Prostate gland (tissue), 2 donors: ENCODE measurements at places on chromosomes 4 and X. TPM values are rescaled to one million over a fixed set of nuclear protein-coding genes. Genes with fewer than 3 reads are reported as not detected.

- DNase-seq, result no peak
- no peaks in the 10 kb centered on the region for H3K27me3 ChIP-seq
- H3K27ac ChIP-seq, result no peak overlapping the region
- H3K36me3 ChIP-seq, result no peaks in the 10 kb centered on the region
- H3K4me3 ChIP-seq, result no peak overlapping the region
- no peaks in the 10 kb centered on the region for H3K4me1 ChIP-seq
Observed at GRCh38 chr4:37620176-37620575, 66.0 kb downstream of the RELL1 start.

DNA sequence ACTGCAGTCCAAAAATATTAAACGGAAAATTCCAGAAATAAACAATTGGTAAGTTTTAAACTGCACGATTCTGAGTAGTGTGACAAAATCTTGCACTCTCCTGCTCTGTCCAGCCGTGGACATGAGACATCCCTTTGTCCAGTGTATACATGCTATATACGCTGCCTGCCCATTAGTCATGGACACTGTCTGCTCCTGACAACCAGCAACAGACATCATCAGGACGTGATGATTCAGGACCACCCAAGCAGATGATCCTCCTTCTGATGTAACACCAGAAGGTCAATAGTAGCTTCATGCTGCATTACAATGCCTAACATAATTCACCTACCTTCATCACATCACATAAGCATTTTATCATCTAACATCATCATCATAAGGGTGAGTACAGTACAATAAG lies 36.3 kb downstream of the ATRX start:
- no peak for DNase-seq
- no peaks in the 10 kb centered on the region for H3K27me3 ChIP-seq

DNA sequence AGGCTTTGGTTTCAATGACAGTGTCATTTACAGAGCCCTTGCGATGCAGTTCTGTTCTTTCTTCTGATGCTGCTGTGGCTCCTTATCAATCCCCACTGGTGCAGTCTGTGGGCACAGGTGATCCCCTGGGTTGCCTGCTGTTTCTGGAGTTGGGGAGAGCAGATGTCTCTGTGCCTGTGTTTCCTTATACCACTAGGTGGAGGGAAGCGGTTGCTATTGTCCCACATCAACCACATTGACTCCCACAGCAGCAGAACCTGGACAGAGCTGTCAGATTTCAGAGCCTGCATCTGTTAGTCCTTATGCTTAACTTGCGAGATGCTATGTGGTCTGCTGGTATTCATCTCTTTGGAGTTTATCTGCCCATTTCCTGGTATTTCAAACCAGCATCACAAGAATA lies 57.7 kb downstream of the NEIL3 start:
- H3K27ac ChIP-seq, result no peak overlapping the region

DNA sequence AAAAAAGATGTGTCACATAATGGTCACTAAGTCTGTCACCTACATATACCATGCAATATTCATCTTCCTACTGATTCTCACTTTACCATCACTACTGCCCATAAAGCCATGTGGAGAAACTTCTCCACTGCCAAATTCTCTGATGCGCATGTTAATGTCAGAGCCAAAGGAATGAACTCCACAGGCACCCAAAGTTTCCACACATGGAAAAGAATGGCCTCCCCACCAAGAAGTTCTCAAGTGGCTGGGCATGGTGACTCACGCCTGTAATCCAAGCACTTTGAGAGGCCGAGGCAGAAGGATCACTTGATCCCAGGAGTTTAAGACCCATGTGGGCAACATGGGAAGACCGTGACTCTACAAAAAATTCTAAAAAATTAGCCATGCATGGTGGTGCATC lies 43.8 kb upstream of the UGDH start:
- H3K27ac ChIP-seq, result no peak overlapping the region
- no peaks in the 10 kb centered on the region for H3K27me3 ChIP-seq
- H3K36me3 ChIP-seq, result no peaks in the 10 kb centered on the region
- DNase-seq, result no peak

DNA sequence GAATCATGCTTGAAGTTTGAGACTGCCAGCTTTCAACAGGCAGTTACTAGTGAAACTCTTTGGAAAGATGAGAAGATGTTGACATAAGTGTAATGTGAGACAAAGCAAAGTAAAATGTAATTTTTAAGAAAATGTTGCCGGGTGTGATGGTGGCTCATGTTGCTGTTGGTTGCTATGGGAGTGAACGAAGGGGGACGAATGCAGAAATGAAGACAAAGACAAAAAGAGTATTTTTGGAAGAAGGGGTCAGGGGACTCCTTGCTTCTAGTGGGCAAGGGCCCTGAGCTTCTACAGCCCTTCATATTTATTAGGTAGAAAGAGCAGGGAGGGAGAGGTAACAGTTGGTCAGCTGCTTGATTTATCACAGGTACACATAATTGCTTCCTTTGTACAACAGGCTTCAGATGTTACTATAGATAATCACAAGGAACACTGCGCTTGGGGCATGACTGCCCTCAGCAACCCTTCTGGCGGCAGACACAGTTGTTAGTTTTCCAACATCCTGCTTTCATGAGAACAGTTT lies 11.9 kb upstream of the UGDH start:
- H3K27me3 ChIP-seq, result no peaks in the 10 kb centered on the region
- H3K36me3 ChIP-seq, result no peaks in the 10 kb centered on the region
- H3K4me1 ChIP-seq, result peaks cover 3% of the 10 kb centered on the region

DNA sequence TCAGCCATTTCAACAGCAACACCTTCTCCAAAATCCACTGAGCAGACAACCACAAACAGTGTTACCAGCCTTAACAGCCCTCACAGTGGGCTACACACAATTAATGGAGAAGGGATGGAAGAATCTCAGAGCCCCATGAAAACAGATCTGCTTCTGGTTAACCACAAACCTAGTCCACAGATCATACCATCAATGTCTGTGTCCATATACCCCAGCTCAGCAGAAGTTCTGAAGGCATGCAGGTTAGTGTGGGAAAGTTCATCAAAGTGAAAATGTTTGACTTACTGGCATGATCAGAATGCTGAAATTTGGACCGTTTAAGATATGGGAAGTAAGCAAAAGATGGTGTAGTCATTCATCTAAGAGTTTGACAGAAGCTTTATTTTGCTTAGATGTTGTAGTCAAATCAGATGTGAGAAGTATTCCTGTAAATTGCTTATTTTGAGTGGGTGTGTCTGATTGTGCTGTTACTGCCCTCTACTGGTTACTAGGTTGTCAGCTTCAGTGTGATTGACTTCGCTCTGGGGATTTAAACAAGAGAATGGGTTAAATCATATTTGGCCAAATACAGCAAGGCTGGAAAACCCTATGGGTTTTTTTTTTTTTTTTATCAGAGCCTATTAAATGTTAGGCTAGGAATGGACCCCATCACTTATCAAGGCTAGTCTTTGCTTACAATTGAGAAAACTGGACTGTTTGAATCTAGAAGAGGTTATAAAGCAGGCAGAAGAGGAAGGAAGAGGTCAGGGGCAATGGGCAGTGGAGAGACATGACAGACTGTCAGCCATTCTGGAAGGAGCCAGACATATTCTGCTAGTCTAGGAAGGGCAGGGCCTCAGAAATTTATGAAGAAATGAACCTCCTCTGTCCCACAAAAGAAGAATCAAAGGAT lies 130.3 kb downstream of the DIPK2B start:
- H3K36me3 ChIP-seq, result no peaks in the 10 kb centered on the region
- no peak overlapping the region for H3K4me3 ChIP-seq
- DNase-seq, result no peak
- no peaks in the 10 kb centered on the region for H3K4me1 ChIP-seq
- no peak overlapping the region for H3K27ac ChIP-seq

GRCh38 chr4:76233529-76233928 lies 18.0 kb upstream of the FAM47E start:
- no peak overlapping the region for H3K4me3 ChIP-seq
- no peaks in the 10 kb centered on the region for H3K36me3 ChIP-seq
- H3K4me1 ChIP-seq, result peaks cover 4% of the 10 kb centered on the region
- H3K27ac ChIP-seq, result no peak overlapping the region
- no peaks in the 10 kb centered on the region for H3K27me3 ChIP-seq
- DNase-seq, result no peak

GRCh38 chrX:149004936-149005335 lies 500.2 kb downstream of the IDS start:
- H3K27me3 ChIP-seq, result no peaks in the 10 kb centered on the region
- no peak for DNase-seq
- H3K36me3 ChIP-seq, result no peaks in the 10 kb centered on the region
- no peaks in the 10 kb centered on the region for H3K4me1 ChIP-seq

GRCh38 chr4:99574530-99575324 lies at the start of gene MTTP:
MTTP (plus strand) TSS chr4:99574824; CDS start chr4:99574910, 86 bp downstream.
- no peak for DNase-seq
- H3K27ac ChIP-seq, result no peak within 1 kb of the TSS
- no peaks in the 10 kb centered on the region for H3K4me1 ChIP-seq
- no peak within 1 kb of the TSS for H3K4me3 ChIP-seq

- no peaks in the 10 kb centered on the region for H3K4me1 ChIP-seq
- H3K4me3 ChIP-seq, result no peak overlapping the region
- no peaks in the 10 kb centered on the region for H3K27me3 ChIP-seq
- no peak overlapping the region for H3K27ac ChIP-seq
Observed at GRCh38 chrX:154712781-154713740, 37.8 kb downstream of the GAB3 start.

- no peaks in the 10 kb centered on the region for H3K36me3 ChIP-seq
- DNase-seq, result no peak
- H3K27me3 ChIP-seq, result no peaks in the 10 kb centered on the region
- no peak overlapping the region for H3K4me3 ChIP-seq
Observed at GRCh38 chr4:142435599-142436235, 410.4 kb downstream of the INPP4B start.

- no peak for DNase-seq
- no peak overlapping the region for H3K27ac ChIP-seq
- H3K4me1 ChIP-seq, result no peaks in the 10 kb centered on the region
- H3K27me3 ChIP-seq, result no peaks in the 10 kb centered on the region
- no peak overlapping the region for H3K4me3 ChIP-seq
Observed at GRCh38 chr4:113673450-113673849, 88.1 kb downstream of the CAMK2D start.

- no peak overlapping the region for H3K27ac ChIP-seq
- H3K4me3 ChIP-seq, result no peak overlapping the region
- no peaks in the 10 kb centered on the region for H3K4me1 ChIP-seq
- no peak for DNase-seq
Observed at GRCh38 chr4:26235500-26235899, 85.3 kb upstream of the RBPJ start.

DNA sequence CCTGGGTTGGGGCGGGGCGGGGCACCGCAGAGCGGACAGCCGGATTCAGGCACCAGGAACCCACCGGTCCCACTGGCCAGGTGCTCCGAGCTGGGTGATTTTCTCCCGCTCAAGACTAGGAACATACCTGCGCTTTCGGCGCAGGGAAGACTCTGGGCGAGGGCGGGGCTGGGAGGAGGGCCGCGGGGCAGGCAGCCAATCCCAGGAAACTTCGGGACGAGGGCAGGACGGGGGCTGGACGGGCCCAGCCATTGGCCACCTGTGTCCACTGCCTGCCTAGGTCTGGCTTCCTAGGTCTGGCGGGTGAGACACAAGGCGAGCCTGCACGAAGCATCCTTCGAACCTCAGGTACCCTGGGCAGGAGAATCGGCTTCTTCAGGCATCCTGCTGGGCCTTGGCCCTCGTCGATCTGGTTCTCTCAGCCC lies 274 bp upstream of the ERVMER34-1 start:
- H3K27ac ChIP-seq, result peak overlapping the region; percentile 55
- H3K4me1 ChIP-seq, result no peaks in the 10 kb centered on the region
- no peaks in the 10 kb centered on the region for H3K36me3 ChIP-seq
- peak; percentile 68 for DNase-seq

DNA sequence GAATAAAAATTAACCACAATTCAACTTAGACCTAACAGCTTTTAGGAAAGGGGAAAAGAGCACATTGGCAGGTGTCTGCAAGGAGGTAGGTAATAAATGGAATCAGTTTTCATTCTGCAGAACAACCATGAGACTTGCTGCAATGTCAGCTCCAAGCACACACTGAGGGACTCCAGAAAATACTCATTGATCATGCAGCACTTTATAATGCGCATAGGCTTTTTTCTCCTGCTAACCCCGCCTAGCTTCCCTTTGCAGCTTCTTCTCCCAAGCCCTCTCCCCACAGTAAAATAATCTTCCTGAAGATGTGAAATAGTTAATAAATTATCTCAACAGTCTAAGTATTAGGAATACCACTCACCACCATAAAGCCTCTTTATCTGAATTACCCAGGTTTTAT lies 36.9 kb downstream of the ANKRD17 start:
- H3K4me1 ChIP-seq, result no peaks in the 10 kb centered on the region
- peak overlapping the region; percentile 21 for H3K4me3 ChIP-seq
- no peaks in the 10 kb centered on the region for H3K36me3 ChIP-seq
- no peak for DNase-seq
- no peaks in the 10 kb centered on the region for H3K27me3 ChIP-seq

DNA sequence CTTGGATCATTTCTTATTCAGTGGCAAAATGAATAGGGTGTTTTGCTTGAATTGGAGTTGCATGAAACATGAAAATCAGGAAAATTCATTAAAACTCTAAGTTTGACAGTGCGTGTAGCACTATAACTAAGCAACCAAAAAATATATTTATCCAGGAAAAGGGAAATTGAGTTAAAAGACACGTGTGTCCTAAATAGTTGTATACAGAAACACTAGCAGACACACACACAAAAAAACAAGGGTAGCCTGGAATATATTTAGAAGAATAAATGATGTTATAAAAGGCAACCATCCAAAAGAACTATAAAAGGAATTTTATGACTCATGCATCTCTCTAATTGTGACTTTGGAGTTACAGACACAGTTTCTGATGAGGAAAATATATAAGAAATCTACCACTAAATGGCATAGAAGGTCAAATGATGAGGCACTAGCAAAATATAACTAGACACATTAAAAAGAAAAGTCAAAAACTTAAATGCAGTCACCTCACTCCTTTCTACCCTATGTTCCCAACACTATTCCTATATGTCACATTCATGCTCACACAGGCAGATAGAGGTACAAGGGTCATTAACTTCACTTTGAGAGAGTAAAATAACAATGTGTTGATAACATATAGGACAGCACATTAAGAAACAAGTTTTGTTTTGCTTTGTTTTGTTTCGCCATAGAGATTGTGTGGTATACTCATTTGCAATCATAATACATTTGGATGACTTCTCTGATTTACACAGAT lies 793.6 kb upstream of the INTU start:
- no peaks in the 10 kb centered on the region for H3K36me3 ChIP-seq
- H3K4me3 ChIP-seq, result no peak overlapping the region
- H3K27me3 ChIP-seq, result no peaks in the 10 kb centered on the region
- H3K4me1 ChIP-seq, result no peaks in the 10 kb centered on the region

Gene AMTN
- 10.1 TPM for total RNA-seq

Gene IGFBP7
- 1,366 TPM for total RNA-seq

Gene FGF2
- 4.8 TPM for total RNA-seq

Gene UNC5C
- total RNA-seq, result 1.8 TPM
